Cerebellar nuclear complex (tissue), 1 donor: ENCODE measurements at places on chromosomes 1 and 21.

GRCh38 chr1:227913764-227914721 lies 33.7 kb downstream of the WNT9A start:
- no peak for DNase-seq

GRCh38 chr1:192986110-192986747 lies 72.9 kb downstream of the UCHL5 start:
- DNase-seq: no peak

- DNase-seq: no peak
These were observed 299.6 kb downstream of the USH2A start for GRCh38 chr1:216123446-216124191.

GRCh38 chr1:241306125-241306790 lies 50.7 kb downstream of the RGS7 start:
- no peak for DNase-seq

GRCh38 chr1:230818367-230818766 lies 50.0 kb downstream of the C1orf198 start:
- DNase-seq: no peak

GRCh38 chr1:119449971-119450370 lies 35.0 kb downstream of the HSD3B2 start:
- DNase-seq: no peak
